ENCODE measurements at places on chromosomes 5 and 9.

- DNase-seq = no peak
Measured at GRCh38 chr5:135095052-135095715, 61.2 kb upstream of the PITX1 start.

DNA sequence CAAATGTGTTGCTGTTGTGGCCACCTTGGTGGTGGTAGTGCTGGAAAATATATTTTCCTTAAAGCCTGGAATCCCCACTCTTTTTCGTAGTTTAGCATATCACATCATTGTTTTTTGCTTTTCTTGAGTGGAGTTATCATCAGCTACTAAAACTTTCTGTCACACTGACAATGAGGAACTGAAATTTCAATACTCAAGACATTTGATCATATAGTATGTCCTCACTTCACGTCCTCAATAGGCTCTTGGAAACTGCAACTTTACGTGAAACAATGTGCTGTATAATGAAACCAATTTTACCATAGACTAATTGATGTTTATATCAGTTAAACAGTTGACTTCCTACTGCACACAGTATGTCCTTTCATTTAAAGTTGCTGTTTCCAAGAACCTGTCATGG lies 265.8 kb downstream of the ADGRV1 start:
- DNase-seq = no peak

GRCh38 chr9:86405086-86405491 lies 50.9 kb upstream of the TUT7 start:
- no peak for DNase-seq

- DNase-seq = no peak
Measured at GRCh38 chr9:37749129-37749528, 4.5 kb upstream of the TRMT10B start.

DNA sequence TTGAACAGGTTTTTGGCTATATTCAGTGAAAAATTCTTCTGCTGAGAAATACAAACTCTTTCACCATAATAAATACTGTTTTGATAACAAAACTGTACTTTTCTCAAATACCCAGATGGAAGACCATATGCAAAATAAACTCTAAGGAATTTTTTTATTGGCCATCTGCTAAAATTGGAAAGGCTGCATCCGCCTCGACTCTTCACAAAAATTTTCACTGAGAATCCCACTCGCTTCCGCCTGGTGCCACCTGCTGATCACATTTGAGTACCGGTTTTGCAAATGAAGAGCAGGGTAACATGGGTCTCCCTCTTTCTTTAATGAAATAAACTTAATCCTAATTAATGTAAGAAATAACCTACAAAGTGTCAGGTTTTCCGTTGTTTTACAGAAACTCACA lies 76.4 kb downstream of the TTLL11 start:
- peak; percentile 3 for DNase-seq

GRCh38 chr5:120098902-120099535 lies 365.1 kb upstream of the PRR16 start:
- DNase-seq = no peak

DNA sequence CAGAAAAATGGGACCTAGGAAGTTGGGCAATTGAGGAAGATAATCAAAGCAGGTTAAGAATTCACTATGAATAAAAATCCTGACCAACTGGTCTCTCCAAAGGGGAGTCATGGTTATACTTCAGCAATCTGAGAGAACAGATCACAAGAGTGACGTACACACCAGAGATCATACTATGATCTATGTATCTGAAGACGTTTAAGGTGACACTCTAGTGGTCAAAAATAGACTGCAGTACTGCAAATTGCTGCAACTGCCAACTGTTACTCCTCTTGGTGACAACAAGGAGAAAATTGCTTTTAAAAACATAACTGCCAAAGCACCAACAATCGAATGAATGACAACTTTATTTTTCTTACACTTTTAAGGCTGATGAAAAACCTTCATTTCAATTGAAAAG lies 4.9 kb downstream of the AK6 start:
- DNase-seq = no peak

DNA sequence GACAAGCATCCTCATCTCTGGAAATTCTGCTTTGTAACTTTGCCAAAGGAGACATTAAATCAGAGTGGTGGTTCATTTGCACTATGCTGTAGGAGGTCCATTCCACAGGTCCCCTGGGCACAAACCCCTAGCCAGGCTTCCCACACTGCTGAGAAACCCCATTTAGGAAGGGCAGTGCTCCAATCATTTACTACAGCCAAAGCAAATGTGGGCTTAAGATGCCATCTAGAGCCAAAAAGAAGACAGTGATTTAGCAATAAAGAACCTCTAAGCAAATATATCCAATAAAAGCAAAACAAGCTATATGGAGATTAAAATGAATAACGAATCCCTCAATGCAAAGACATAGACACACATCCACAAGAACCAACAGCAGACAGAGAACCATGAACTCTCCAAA lies 129.0 kb upstream of the ALDH1B1 start:
- no peak for DNase-seq

DNA sequence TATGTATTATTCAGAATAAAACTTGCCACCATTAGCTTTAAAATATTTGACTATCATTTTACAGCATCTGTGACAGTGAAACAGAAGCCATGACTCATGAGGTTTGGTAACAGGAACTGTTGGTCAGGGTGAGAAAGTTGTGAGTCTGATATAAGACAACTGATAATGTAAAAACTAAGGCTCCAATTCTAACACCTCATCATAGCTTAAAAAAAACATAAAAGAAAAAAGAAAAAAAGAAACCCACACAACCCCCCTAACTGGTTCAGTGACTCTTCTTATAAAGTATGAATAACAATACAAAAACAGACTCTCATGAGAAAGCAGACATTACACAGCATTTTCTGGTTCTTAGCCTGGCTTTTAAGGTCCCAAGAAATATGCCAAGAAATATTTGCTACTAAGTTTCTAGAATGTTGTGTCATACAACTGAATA lies 85.8 kb downstream of the MRPS27 start:
- no peak for DNase-seq

GRCh38 chr9:20984506-20984905 lies 46.9 kb downstream of the HACD4 start:
- DNase-seq = no peak

DNA sequence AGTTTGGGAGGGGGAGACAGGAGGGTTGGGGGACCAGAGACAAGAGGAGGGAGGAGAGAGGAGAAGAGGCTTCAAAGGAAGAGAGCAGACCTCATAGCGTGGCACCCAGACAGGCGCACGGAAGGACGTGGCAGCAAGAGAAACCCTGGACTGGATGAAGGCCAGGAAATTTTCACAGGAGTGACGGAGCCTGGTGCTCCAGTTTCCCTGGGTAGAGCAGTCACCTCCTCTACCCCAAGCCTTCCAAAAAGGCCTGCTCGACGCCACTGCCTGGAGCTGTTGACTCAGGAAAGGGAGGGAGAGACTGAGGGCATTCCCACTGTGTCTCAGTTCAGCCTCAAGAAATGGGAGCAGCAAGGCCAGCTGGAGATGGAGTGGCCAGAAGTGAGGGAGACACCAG lies 19.3 kb downstream of the AK8 start:
- DNase-seq = no peak

- no peak for DNase-seq
Measured at GRCh38 chr5:56507351-56507930, 274.3 kb upstream of the ANKRD55 start.

DNA sequence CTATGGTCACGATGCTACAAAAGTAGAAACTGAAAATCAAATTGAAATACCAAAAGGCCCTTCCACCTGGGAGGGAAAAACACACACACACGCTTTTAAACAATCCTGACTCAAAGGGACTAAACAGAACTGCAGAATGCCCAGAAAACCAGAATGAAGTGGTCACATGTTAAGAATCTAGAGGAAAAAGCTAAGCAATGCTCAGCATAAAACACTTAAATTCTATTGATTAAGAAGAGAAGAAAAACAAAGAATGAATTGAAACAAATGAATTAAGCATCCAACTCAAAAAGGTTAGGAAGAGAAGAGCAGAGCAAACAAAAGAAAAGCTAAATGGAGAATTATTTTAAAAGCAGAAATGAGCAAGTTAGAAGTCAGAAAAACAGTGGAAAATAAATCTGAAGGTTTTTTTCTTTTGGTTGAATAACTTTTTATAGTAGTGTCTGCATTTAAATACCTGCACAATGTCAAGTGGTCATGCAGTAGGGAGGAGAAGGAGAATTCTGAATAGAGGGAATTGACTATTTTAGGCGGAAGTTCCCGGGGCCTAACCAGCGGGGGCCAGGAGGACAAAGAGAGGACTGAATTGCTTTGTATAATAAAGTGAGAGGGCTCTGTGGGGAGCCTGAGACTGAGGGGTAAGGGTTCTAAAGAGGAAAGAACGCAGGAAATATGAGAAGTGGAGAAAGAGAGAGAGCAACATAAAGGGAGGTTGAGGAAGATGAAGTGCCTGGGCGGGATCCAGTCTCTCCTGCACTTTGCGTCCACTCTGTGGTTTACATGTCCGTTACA lies 146.8 kb downstream of the ATPSCKMT start:
- DNase-seq = no peak

GRCh38 chr9:14277244-14277643 lies 36.7 kb downstream of the NFIB start:
- no peak for DNase-seq

DNA sequence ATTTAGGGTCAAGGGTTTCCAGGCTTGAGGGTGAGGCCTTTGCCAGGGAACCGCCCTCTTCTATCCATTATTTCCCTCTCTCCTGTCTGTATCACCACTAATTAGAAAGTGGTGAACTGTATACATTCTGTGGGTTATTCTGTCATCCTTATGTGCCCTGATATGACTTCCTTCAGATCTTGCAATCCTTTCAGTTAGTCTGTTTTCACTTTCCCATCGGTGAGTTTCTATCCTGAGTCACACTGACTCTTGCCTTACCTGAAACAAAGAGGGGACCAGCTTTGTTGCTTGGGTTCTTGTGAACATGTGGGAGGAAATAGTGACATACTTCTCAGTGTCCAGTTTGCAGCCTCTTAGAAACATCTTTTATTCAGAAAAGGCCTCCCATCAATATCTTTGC lies 205.4 kb upstream of the GHR start:
- DNase-seq = no peak

DNA sequence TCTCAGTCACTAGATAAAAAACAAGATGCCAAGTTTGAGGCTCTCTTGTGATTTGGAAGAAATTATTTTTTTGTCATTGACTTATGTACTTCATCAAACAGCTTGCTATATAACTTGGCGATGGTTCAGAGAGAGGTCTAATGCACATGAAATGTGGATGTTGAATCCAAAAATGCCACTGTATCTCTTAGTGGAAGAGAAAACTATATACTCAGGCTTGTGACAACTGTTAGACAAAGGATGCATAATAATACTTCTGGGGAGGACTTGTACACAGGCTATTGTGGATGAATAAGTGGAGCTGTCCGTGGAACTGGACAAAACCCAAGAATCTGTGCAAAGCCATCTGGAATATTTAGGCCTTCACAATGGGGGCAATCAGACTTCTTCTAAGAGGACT lies 162.9 kb upstream of the NMUR2 start:
- DNase-seq = no peak

GRCh38 chr9:131361202-131361833 lies 32.6 kb upstream of the PRRC2B start:
- no peak for DNase-seq

DNA sequence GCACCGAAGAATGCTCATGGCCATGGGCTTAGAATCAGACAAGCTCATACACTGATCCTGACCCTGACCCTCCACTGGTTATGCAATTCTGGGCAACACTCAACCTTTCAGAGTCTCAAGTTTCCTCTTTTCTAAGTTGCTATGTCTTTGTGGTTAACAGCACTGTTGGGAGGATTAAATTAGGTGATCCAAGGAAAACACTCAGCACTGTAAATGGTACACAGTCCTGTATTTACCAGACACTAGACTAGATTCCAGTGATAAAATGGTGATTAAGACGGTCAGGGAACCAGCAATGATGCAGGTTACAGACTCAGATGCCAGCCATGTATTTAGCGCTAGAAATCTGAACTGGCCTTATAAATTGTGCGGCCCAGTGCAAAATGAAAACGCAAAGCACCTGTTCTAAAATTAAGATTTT lies 8.1 kb downstream of the ARL15 start:
- DNase-seq = no peak

- DNase-seq = no peak
Measured at GRCh38 chr5:73985145-73985544, 359.1 kb downstream of the ARHGEF28 start.

DNA sequence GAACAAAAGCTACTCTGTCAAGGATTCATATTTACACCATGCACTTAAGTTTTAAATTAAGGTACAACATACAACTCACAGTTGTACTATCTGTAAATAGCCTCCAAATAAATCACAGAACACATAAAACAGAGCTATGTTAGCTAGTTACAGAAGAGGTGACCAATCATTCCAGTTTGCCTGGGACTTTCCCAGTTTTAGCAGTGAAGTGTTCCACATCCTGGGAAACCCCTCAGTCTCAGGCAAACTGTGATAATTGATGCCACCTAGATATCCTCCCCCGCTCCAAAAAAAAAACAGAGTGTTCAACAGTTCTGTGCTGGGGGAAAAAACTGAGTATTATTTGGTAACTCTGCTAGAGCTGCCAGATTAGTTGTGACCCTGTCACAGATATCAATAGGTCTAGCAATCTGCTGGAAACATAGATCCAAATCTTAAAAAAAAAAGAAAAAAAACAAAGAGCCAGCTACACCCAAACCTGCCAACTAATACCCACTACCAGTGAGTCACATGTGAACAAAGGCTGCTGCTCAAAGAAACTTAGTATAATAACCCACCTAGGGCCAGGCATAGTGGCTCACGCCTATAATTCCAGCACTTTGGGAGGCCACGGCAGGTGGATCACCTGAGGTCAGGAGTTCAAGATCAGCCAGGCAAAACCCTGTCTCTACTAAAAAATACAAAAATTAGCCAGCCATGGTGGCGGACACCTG lies 5.7 kb downstream of the TBCA start:
- no peak for DNase-seq

GRCh38 chr5:56561-57290 lies 35.2 kb upstream of the PLEKHG4B start:
- peak; percentile 46 for DNase-seq

DNA sequence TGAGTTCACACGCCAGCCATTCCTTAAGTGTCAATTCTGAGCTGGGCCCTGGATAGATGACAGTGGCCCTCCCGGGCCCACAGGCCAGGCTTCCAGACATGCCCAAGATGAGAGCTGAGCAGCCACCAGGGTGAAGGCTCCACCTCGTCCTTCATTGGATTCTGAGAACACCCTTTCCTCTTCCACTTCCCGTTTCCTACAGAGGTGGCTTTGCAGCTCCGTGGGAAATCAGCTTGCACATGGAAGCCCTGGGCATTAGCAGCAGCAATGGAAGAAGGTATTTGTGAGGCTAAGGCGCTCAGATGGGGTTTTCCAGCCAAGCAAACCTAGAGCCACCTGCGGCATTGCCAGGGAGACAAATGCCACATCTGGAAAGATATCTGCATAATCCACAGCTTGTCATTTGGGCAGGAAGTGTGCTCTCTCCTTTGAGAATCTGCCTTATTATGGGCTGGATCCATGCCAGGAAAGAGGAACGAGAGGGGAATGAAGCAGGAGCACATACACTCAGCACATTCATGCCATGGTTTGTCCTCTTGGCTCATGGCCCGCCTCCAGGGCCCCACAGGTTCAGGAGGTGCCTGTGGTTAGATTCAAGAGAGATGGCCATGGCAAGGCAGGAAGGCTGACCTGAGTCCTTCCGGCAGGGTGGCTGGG lies 34.1 kb downstream of the CFAP77 start:
- no peak for DNase-seq

- DNase-seq = no peak
Measured at GRCh38 chr9:8715788-8716187, 916.2 kb upstream of the DMAC1 start.

Measured in progenitor cell of endocrine pancreas (in vitro differentiated cells).